HCT116 (cell line): ENCODE measurements at places on chromosomes 1 and 21.

DNA sequence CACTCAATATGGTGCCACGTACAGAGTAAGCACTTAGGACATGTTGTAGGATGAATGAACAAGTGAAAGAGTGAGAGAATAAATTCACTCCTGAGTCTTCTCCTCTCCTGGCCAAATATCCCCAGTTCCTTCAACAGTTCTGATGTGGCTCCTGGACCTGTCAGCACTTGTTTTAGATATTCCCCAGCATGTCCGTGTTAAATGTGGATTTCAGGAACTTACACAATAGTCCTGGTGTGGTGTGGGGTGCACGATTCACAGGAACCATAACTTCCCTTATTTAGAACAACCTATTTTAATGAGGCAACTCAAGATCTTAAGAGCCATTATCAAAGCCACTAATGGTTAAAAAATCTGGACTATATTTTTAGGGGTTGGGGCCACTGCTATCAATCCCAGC is 39.0 kb upstream of the MYSM1 start:
- no peak overlapping the region for H3K4me3 ChIP-seq
- no peaks in the 10 kb centered on the region for H3K4me1 ChIP-seq
- H3K36me3 ChIP-seq: no peaks in the 10 kb centered on the region
- no peak for DNase-seq

GRCh38 chr1:91777630-91778300 is 108.2 kb downstream of the TGFBR3 start:
- H3K4me3 ChIP-seq: no peak overlapping the region
- no peak overlapping the region for H3K27ac ChIP-seq

DNA sequence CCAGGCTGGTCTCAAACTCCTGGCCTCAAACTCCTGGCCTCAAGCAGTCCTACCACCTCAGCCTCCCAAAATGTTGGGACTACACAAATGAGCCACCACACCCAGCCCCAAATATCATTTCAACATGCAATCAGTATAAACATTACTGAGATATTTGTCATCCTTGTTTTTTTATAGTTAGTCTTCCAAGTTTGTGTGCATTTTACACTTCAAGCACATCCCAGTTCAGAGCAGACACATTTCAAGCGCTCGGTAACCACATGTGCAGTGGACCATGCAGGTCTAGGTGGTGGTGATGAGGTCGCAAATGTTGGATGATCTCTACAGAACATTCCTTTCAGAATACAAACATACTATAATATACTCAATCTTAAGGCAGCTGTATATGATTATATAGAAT is 23.8 kb upstream of the APP start:
- no peak for DNase-seq
- H3K27me3 ChIP-seq: no peaks in the 10 kb centered on the region
- H3K4me1 ChIP-seq: no peaks in the 10 kb centered on the region
- no peaks in the 10 kb centered on the region for H3K36me3 ChIP-seq
- H3K4me3 ChIP-seq: no peak overlapping the region

DNA sequence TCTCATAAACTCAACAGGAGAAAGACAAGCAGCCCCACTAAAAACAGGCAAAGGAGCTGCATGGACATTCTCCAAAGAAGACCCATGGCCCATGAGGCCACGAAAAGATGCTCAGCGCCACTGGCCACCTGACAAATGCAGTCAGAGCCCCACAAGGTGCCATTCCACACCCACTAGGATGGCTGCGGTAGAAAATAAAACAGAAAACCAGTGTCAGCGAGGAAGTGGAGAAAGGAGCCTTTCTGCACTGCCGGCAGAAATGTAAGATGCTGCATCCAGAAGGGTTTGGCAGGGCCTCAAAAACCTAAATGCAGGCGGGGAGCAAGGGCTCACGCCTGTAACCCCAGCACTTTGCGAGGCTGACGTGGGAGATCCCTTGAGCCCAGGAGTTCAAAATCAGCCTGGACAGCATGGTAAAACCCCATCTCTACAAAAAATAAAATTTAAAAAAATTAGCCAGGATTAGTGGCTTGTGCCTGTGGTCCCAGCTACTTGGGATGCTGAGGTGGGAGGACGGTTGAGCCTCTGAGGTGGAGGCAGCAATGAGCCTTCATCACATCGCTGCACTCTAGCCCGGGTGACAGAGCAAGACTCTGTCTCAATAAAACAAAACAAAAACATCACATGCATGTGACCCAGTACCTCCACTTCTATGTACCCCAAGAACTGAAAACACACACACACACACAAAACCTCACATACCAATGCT is 4.2 kb downstream of the WNT9A start:
- H3K4me3 ChIP-seq: no peak overlapping the region
- H3K36me3 ChIP-seq: no peaks in the 10 kb centered on the region
- peaks cover 14% of the 10 kb centered on the region for H3K4me1 ChIP-seq

GRCh38 chr1:38481871-38482826 is 377.4 kb downstream of the RRAGC start:
- H3K4me3 ChIP-seq: no peak overlapping the region
- DNase-seq: no peak
- H3K27ac ChIP-seq: no peak overlapping the region
- no peaks in the 10 kb centered on the region for H3K4me1 ChIP-seq
- peaks cover 21% of the 10 kb centered on the region for H3K27me3 ChIP-seq

DNA sequence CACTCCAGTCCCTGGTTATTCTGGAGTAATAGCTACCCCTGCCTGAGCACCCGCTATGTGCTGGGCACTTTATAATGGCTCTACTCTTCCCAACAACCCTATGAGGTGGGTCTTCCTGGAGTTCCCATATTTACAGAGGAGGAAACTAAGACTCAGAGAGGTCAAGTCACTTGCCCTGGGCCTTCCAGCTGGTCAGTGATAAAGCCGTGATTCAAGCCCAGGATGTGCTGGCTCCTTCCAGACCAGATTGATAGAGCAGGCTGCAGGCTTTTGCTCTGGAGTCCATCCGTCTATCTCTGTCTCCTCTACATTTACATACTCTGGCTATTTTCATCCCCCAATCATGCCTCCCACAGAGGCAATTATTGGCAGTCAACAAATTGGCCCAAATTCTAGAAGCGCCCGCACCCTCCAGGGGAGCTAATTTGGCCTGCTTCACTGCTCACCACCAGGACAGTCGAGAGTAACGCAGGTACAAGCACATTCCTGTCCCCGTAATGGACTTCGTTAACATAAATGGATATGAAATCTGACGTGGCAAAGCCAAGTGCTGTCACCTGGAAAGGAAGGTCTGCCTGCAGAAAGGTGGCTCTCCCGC is 39.8 kb upstream of the SELENON start:
- no peak for DNase-seq
- H3K4me1 ChIP-seq: no peaks in the 10 kb centered on the region
- no peak overlapping the region for H3K4me3 ChIP-seq
- no peaks in the 10 kb centered on the region for H3K36me3 ChIP-seq
- H3K27ac ChIP-seq: no peak overlapping the region
- H3K27me3 ChIP-seq: peaks cover 9% of the 10 kb centered on the region; the same call in 1 of the 2 replicates

- H3K27me3 ChIP-seq: no peaks in the 10 kb centered on the region
- H3K27ac ChIP-seq: no peak overlapping the region
- no peak overlapping the region for H3K4me3 ChIP-seq
- no peak for DNase-seq
Observed at GRCh38 chr1:89151047-89151446, 24.8 kb downstream of the GBP7 start.

DNA sequence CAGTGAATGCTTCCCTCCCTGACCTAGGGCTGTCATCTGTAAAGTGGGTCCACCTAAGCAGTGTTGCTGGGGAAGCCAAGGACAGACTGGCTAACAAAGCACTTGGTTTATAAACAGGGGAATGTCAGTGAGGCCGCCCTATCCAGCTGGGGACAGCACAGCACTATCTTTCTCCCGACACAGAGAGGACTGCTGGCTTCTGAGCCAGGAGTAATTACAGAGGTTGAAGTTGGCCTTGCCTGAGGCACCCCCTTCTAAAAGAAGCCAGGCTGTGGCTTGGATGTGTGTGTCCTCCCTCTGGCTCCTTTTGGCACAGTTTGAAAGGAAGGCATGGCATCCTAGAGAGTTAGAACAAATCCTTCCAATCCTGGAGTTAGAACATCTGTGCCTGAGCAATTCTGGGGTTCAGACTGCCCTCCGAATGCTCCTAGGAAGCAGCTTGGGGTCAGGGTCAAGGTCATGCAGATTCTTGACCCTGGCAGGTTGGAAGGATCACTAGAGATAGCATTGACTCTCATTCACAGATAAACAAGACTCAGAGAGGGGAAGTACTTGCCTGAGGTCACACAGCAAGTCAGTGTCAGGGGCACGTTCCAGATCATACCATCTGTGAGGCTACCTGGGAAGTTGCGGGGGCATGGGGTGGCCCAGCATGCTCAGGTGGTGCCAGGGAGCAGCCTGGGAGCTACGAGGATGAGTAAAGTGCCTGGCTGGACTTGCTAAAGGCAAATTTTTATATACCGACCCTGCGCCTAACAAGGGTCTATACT is 1.3 kb upstream of the LDLRAP1 start:
- H3K27me3 ChIP-seq: no peaks in the 10 kb centered on the region
- H3K36me3 ChIP-seq: no peaks in the 10 kb centered on the region
- DNase-seq: no peak

GRCh38 chr1:121417325-121417923 is 232.6 kb downstream of the SRGAP2C start:
- no peak overlapping the region for H3K27ac ChIP-seq
- H3K4me3 ChIP-seq: no peak overlapping the region
- DNase-seq: no peak
- H3K36me3 ChIP-seq: no peaks in the 10 kb centered on the region

GRCh38 chr1:117760485-117760884 is 154.6 kb downstream of the TENT5C start:
- no peaks in the 10 kb centered on the region for H3K27me3 ChIP-seq
- no peaks in the 10 kb centered on the region for H3K36me3 ChIP-seq
- no peak overlapping the region for H3K27ac ChIP-seq
- H3K4me3 ChIP-seq: no peak overlapping the region
